ENCODE measurements at places on chromosomes 13 and 19.

DNA sequence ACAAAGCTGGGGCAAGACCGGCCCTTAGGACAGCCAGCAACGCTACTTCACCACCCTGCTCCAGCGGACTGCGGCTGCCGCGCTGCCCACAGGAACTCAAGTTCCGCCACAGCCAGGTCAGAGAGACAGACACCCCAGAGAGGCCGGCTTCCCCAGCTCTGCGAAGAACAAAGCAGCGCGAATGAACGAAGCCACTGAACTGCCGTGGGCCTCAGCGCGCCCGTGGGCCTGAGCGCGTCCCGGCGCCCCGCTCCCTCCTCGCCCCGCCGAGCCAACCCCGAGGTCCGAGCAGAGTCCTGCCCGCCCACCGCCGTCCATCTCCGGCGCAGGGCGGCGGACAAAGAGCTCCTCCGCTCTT is 158.4 kb downstream of the RNF17 start:
- no peak for DNase-seq

DNA sequence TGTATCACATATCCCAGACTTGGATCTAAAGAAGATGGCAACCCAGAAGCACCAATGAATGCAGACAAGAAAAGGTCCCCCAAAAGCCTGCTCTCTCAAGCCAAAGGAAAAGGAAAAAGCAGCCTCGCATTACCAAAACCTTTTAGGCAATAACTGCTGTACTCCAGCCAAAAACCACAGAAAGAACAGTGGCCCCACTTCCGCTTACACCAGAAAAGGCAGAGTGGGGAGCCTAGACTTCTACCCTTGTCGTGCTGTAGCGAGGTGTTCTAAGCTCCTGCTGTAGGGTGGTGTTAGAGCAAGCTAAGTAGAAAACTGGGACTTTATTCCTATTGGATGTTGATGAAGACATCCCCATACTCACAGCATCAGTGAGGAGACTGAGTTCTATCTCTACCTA is 244.0 kb upstream of the RXFP2 start:
- no peak for DNase-seq

DNA sequence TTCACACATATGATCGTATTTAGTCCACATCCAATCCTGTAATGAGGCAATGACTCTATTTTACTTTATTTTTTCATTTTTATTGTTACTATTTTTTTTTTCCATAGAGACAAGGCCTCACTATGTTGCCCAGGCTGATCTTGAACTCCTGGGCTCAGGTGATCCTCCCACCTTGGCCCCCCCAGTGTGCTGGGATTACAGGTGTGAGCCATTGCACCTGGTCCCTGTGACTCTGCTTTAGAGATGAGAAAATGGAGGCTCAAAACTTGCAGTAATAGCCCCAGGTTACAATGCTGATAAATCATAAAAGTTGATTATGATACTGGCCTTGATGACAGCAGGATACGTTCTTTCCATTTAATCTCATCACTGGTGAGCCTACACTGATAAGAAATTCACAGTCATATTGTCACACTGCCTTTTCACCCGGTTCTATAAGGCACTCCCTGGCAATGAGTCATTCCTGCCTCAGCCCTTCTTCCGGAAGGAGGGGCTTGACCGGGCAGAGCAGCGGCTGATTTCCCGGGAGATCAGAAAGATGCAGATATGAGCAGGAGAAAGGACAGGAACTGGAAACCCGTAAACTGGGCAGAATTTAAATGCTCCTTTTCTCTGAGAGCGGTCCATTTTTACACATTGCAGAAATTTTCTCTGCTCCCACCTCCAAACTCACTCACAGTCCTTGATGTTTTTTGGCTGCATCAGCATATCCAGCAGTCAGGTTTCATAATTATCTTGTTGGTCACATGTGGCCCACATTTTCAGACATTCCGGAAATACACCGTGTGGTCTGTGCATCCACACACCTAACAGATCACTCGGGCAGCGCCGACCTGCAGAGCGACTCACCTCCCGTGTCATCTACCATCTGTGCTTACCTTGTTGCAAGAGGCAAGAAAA is 616.4 kb downstream of the EFNB2 start:
- peak; percentile 48 for DNase-seq

DNA sequence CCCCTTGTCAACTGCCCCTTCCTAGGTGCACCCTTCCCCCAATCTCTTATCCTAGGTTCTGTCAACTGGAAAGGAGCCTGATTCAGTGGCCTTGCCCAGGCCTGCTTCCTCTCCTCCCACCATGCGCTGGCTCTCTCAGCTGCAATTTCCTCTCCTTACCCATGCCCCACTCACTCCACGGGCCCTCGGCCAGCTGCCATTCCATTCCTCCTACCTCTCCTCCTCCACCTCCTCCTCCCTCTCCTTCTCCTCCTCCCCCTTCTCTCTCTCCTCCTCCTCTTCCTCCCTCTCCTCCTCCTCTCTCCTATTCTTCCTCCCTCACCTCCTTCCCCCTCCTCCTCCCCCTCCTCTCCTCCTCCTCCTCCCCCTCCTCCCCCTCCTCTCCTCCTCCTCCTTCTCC is 9.6 kb upstream of the TIMM44 start:
- no peak for DNase-seq

- DNase-seq, result no peak
Observed at GRCh38 chr13:109243311-109243951, 543.0 kb downstream of the IRS2 start.

GRCh38 chr13:45143346-45143751 is 23.0 kb downstream of the GTF2F2 start:
- no peak for DNase-seq

DNA sequence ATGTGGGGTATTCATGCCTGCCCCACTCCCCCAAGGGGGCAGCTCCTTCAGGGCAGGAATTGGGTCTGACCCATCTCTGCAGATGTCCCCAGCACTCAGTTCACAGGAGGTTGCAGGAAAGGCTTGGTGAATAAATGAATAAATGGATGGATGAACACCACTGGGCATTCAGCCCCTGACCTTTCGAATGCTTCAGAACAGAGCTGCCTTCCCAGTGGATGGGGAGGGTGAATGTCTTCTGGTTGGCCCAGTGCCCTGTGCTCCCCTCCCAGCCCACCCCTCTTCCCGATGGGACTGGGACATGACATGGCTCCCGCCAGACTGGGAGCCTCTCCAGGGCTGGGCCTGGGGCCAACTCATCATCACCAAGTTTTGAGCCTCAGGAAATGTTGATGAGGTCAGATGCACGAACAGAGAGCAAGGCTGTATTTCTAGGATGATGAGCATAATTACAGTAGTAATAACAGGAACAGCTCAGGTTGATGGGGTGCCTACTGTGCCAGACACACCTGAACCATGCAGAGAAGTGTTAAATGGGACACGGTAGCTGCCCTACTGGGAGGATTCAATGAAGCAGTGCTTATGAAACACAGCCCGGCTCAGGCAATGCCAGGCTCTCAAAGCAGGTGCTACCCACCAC is 25.7 kb downstream of the VRK3 start:
- no peak for DNase-seq

DNA sequence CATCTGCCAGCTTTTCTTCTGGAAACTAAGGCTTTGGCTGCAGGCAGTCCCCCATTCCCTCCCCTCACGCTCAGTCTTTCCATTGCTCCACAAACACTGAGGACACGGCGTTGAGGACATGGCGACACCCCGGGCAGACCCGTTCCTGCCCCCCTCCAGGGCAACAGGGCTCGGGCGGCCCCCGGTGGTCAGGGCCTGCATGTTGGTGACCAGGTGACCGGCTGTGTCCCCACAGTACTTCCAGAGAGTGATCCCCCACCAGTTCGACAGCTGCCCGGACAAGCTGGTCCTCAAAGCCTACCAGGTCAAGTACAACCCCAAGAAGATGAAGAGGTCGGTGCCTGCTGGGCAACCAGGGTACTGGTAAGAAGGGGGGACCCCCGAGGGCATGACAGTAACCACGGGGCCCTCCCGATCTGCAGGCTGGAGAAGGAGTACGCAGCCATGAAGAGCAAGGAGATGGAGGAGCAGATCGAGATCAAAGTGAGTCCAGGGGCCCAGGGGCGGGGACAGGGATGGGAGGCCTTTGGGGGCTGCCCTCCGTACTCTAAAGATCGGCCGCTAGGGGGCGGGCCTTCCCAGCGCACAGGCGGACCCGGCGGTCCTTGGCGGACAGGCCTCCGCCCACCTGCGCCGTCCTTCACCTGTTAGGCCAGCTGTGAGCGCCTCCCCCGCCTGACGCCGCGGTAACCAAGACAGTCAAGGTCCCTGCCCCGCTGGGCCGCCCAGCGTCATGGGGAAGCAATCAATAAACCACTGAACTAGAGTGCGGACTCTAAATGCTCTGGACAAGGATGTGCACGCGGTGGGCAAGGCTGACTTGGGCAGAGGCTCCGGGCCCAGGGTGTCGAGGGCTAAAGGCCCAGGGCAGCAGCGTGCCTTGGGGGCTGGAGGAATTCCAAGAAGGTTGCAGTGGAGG is 21.1 kb downstream of the PRR36 start:
- DNase-seq, result peak; percentile 58

- DNase-seq, result no peak
Observed at GRCh38 chr13:51937320-51938290, 73.6 kb downstream of the ATP7B start.

DNA sequence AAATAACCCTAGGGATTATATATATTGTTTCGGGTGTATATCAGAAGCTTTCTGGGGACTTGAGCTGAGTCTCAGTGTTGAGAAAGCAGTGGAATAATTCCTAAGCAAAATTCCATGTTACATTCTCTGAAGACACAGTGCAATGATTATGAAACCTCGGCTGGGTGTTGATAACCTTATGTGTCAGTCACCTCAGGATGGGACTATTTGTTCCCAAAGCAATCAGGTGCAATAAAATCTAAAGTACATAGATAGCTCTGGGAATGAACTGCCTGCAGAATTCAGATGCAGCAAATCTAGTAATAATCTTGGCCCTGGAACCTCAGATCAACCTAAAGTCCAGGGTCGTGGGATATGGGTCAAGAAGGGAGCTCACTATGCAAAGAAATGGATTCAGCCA is 53.0 kb downstream of the EDNRB start:
- no peak for DNase-seq

- no peak for DNase-seq
Observed at GRCh38 chr19:45110851-45111266, 17.9 kb downstream of the PPP1R37 start.

GRCh38 chr19:17327654-17328516 is 6.8 kb downstream of the ANO8 start:
- DNase-seq, result no peak

- DNase-seq, result no peak
Observed at GRCh38 chr19:21314676-21315075, 14.5 kb downstream of the ZNF708 start.

- DNase-seq, result no peak
Observed at GRCh38 chr19:28612275-28612769, 600.6 kb downstream of the UQCRFS1 start.

DNA sequence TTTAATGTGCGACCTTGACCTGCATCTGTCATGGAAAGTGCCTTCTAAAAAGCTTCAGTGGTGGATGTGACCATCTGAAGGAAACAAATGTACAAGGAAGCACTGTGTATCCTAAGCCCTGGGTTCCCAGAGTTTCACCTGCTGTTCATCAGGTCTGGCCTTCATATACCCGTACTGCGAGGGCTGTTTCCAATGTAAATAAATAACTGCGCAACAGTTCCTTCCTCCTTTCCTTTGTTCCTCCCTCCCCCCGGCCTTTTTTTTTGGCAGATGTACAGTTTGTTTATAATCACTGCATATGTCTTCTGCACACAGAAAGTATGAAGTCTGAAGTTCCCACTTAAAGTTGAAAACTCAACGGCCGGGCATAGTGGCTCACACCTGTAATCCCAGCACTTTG is 5.2 kb downstream of the FAAP24 start:
- DNase-seq, result no peak

GRCh38 chr19:16076154-16076957 is at the start of gene TPM4:
TSS of gene TPM4 (plus strand) at chr19:16076495. CDS start at chr19:16076566, 71 bp downstream.
- peak; percentile 72 for DNase-seq

GRCh38 chr19:4342314-4342614 is 1.1 kb upstream of the MPND start:
- DNase-seq, result no peak

DNA sequence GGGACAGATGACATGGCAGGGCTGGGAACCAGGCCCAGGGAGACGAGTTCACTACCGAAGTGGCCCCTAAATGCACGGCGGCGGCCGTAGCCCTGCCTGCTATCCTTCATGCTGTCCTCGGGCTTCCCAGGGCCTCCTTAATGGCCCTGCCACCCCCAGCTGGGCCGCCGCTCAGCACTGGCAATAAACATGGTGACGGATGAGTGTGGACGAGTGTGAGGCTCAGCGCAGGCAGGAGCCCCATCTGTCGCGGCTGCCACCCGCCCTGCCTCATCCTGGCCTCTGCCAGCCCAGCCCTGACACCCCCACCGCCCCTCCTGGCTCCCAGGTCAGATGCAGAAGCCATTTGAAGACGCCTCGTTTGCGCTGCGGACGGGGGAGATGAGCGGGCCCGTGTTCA is 13.6 kb downstream of the PIN1 start:
- DNase-seq, result no peak

DNA sequence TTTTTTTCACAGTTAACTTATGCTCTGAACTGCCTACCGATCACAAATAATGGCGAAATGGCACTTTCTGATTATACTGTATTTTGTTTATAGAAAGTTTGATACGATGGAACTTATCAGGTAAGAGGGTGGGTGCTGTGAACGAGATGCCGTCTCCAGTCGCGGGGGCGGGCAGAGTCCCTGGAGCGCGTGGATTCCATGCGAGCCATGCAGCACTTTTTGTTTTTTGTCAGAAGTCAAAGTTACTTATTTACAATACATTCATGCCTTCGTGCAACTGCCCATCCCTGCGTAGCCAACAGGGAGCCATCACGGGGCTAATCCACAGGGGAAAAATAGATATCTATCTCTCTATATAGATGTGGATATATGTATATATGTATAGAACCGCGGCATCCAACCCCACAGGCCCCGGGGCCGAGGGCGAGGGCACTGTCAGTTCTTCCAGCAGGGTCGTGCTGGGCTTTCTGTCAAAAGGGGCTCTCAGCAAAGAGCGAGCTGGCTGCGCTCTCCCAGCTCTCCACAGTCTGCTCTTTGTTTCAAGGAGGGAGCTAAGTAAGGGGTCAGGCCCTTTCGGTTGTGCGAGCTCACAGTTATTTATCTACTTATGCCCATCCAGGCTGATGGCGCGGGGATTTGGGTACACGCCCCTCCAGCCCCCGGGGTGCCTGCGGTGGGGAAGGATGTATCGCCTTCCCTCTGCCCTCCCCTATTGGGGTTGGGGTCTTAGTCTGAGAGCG is 3.4 kb downstream of the SLITRK1 start:
- peak; percentile 66 for DNase-seq

- no peak for DNase-seq
Observed at GRCh38 chr13:36925603-36926002, 5.6 kb upstream of the SMAD9 start.

GRCh38 chr19:14006766-14007562 is 844 bp upstream of the RFX1 start:
- DNase-seq, result no peak

DNA sequence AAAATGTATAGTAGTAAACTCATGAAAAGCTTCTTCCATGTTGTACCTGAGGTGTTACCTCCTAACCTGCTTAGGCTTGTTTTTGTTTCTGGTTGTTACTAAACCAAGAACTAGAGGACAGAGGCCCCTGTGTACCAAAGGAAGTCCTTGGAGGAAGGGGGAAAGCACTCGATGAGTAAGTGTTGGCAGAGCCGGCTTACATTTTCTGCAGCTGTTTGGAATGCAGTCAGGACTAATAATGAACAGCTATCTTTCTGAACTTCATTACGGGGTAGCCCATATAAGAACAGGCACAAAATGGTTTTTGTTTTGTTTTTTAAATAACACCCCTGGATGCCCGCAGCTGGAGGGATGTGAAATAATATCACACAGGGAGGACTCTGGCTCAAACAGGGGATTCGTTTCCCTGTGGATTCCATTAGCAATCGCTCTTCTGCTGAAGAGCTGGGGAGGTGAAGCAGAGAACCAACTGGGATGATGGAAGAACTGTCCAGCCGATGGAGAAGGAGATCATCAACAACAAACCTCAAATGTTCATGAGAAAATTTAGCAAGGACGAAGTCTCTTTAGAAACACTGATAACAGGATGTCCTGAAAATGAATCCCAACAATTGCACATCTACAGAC is 214.2 kb upstream of the MAB21L1 start:
- DNase-seq, result no peak

All from C1 segment of cervical spinal cord (tissue), 14 donors.